Ureter (tissue), 1 donor: ENCODE measurements at places on chromosomes 5 and 9. TPM values are rescaled to one million over a fixed set of nuclear protein-coding genes. Genes with fewer than 3 reads are reported as not detected.

Gene TMEM267
- total RNA-seq, result 17.5 TPM

Gene IFNB1
- total RNA-seq, result not detected

Gene PROB1
- total RNA-seq, result 2.4 TPM

DNA sequence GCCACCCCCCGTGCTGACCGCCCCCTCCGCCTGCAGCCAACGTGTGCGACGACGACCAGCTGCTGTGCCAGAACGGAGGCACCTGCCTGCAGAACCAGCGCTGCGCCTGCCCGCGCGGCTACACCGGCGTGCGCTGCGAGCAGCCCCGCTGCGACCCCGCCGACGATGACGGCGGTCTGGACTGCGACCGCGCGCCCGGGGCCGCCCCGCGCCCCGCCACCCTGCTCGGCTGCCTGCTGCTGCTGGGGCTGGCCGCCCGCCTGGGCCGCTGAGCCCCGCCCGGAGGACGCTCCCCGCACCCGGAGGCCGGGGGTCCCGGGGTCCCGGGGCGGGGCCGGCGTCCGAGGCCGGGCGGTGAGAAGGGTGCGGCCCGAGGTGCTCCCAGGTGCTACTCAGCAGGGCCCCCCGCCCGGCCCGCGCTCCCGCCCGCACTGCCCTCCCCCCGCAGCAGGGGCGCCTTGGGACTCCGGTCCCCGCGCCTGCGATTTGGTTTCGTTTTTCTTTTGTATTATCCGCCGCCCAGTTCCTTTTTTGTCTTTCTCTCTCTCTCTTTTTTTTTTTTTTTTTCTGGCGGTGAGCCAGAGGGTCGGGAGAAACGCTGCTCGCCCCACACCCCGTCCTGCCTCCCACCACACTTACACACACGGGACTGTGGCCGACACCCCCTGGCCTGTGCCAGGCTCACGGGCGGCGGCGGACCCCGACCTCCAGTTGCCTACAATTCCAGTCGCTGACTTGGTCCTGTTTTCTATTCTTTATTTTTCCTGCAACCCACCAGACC is 80.2 kb downstream of the NTNG2 start:
- DNase-seq, result no peak

DNA sequence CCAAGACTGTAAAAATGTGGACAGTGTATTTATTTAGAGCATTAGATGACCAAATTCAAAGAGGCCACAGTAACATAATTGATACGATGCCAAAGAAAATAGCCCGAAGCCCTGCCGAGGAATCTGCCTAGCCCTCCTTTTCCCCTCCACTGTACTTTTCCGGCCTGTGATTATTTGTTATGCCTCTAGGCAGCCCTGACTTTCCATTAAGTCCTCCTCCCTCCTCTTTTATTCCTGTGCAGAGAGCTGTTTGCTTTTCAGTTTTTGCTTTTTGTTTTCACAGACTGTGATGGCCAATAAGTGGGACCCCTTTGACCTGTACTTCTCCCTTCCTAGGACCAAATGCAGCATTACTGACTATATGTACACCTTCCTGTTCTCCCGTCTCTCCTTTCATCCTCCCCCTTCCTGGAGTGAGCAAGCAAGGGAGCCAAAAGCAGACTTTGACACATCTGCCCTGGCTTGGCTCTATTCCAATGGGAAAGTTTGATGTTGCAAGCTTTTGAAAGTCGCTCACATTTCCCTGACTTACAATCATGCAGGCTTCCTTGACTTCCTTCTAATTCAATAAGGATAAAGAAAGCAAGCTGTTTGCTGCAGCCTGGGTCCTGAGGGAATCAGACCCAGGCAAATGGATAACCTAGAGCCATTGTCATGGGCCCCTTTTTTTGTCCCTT is 76.1 kb downstream of the NREP start:
- DNase-seq, result peak; percentile 71
